HL-60 (cell line): ENCODE measurements at places on chromosomes 4 and X.

DNA sequence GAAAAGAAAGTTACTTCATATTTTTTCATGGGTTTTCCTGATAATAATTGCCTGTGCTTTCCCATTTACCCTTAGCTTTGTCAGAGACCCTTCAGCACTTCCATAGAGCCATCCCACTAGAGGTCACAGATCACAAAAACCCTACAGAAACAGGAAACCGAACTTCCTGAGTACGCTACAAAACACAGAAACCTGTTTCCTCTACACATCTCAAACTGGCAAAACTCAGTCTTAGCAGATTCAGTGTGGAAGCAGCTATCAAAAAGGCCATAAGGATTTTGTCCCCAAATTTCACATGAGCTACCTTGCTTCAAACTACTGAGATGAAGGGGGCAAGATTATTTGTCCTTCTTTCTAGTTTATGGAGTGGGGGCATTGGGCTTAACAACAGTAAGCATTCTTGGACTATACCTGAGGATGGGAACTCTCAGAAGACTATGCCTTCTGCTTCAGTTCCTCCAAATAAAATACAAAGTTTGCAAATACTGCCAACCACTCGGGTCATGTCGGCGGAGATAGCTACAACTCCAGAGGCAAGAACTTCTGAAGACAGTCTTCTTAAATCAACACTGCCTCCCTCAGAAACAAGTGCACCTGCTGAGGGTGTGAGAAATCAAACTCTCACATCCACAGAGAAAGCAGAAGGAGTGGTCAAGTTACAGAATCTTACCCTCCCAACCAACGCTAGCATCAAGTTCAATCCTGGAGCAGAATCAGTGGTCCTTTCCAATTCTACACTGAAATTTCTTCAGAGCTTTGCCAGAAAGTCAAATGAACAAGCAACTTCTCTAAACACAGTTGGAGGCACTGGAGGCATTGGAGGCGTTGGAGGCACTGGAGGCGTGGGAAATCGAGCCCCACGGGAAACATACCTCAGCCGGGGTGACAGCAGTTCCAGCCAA, at the start of gene MMRN1:
MMRN1 (plus strand) TSS at position 206 of the 902 bp plus-strand sequence; CDS start at position 324, 118 bp downstream.
- no peak for DNase-seq

DNA sequence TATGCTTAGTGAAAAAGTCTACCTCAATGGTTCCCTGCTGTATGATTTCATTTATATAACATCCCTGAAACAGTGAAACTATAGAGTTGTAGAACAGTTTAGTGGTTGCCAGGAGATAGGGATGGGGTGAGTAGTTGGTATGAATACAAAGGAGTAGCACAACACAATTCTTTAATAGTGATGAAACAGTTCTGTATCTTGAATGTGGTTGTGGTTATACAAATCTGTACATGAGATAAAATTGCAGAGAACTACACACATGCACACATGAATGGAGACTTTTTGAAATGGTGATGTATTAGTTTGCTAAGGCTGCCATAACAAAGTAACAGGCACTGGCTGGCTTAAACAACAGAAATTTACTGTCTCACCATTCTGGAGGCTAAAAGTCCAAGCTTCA, 677.1 kb downstream of the ADGRL3 start:
- DNase-seq = no peak

DNA sequence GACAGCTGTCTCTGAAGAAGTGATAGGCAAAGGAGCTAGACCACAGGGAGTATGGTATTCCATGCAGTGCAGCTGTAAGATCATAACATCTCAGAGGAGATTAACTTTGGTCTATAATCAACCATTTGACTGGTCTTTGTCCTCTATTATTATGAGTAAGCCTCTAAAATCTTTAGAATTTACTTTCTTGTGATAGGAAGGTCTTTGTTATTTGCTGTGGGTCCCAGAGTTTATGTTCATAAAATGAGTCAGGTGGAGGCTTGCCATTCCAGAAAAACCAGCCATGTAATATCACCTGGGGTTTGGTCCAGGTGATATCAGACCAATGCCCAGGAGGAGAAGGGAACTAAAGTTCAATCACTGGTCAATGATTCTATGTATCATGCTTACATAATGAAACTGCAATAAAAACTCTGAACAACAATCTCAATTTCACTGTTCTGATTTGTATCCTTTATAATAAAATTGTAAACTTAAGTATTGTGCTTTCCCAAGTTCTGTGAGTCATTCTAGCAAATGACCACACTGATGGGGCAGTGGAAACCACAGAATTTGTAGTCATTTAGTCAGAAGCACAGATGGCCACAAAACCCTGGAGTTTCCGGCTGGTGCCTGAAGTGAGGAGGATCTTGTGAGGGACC, 239.6 kb upstream of the TRAM1L1 start:
- no peak for DNase-seq

- no peak for DNase-seq
Measured at GRCh38 chr4:74886484-74886883, 46.4 kb upstream of the PARM1 start.

DNA sequence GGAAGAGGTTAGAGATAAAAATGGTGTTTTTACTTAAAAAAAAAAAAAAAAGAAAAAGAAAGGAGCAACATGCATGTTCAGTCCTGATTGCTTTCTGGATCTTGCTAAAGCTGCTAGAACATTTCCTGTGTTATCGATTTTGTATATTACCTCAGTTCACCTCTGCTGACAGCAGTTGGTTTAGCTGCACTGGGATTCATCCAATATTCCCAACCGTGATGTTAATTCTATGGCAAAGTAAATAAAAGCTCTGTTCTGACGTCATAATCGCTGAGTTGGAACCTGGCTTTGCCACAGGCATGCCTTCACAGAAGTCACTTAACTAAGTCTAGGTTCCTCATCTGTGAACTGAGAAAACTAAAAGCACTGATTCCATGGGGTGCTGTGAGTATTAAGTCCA, 90.7 kb upstream of the SORBS2 start:
- no peak for DNase-seq

- no peak for DNase-seq
Measured at GRCh38 chrX:54116391-54116790, 66.7 kb downstream of the FAM120C start.

GRCh38 chrX:8721536-8721935, 10.4 kb downstream of the ANOS1 start:
- DNase-seq = no peak

- no peak for DNase-seq
Measured at GRCh38 chrX:132493095-132493494, 4.3 kb upstream of the MBNL3 start.

DNA sequence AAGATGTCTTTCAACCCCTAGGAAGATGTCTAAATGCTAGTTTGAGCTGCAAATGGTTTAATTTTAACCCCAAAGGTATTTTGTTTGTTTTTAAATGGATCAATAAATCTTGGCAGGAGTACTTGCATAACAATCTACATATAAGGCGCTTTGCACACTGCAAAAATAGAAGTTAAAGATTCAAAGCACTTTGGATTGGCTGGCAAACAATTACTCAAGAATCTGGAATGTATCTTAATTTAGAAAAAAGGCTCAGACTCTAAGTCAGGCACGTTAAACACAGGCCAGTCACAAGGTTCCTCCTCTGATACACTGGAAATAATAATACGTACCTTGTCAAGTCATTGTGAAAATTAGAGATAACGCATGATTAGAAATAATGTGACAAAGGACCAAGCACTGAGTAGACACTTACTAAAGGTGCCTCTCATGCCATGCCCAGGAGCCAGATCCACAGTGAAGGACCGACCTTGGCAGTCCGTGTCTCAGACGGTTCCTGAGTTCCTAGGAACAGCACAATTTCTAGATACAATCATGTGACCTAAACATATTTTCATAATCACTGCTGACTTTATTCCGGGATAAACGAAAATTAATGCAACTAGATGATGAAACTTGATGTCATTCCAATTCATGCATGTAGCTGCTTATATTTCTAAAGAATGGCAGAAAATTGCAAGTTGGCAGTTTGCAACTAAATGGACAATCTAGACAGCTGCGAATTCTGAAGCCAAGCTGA, 49.6 kb downstream of the PROM1 start:
- no peak for DNase-seq

GRCh38 chr4:108148316-108148715, 20.4 kb downstream of the LEF1 start:
- no peak for DNase-seq

DNA sequence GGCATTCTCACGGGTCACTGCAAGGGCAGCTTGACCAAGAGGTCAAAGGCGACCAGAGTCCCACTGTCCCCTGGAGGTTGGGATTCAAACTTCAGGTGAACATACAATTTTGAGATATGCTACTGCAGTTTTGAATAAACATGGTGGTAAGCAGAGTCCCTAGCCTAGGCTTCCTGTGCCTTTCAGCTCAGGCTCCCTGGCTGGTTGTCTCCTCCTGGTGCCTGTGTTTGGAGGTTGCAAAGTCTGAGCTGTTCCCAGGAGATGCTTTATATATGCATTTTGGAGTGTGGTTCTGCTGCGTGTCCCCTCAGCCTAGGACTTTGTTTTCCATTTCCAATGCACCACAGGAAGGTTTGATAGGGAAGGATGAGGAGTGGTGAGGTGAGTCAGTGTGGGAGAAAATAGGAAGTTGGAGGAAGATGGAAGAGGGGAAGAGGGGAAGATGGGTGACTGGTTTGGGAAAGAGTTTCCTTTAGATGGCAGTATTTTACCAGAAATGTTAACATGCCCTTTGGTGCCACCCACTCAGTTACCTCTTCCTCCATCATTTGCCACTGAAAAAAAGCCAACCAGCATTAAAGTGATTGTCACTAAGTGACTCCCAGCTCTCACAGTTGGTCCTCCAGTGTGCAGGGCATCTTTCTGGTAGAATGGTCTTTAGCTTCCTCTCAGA, 211.7 kb upstream of the AGTR2 start:
- no peak for DNase-seq

GRCh38 chrX:137033774-137034507, at the start of gene GPR101:
TSS of gene GPR101 (minus strand) at chrX:137033995. CDS start at chrX:137031674, 2,321 bp downstream.
- no peak for DNase-seq

DNA sequence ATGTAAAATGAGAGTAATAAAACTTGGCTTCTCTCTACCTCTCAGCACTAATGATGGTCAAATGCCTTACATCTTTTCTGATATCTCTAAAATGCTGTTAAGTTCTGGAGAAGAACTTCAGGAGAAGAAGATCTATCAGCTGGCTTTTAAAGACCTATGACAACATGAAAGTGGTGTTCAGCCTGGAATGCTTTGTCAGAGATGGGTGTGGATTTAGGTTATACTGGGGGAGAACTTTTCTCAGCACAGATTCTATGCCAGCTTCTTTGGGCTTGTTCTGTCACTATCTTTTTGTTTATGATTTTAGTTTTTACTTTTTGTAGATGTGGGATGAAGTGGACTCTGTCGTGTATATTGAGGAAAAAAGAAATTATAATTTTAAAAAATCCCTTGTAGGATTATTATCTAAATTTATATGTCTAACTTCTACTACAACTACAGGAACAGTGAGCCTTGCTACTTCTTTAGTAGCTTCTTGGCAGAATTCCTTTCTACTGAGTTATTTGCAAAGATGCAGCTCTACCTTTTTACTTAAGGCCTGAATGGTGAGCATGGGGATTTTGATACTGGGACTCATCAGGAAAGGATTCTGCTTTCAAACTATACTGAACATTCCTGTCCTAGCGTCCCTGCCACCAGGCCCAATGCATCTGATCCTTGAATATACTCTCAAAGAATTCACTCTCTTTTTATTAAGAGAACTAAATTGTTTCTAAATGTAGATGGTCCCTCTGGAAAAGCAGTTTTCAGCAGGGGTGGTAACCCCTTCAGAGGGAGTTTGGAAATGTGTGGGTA, 19.6 kb downstream of the CYP2U1 start:
- no peak for DNase-seq

GRCh38 chr4:21946858-21947257, 1.7 kb downstream of the KCNIP4 start:
- no peak for DNase-seq

DNA sequence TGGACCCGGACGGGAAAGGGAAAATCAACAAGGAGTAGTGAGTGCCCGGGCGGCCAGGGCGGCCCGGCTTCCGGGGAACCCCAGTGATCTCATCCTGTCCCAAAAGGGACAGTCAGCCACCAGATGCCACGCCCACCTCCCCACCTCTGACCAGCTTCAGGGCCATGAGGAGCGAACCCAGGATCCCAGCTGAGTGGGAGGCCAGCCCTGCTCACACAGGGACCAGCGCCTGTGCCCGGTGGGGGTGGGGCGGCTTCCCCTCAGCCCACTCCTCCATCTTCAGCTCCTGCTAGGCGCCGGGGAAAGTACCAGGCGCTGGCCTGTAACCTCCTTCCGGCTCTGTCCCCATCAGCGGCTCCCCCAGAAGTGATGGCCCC, 6.2 kb downstream of the MYL5 start:
- DNase-seq = no peak

DNA sequence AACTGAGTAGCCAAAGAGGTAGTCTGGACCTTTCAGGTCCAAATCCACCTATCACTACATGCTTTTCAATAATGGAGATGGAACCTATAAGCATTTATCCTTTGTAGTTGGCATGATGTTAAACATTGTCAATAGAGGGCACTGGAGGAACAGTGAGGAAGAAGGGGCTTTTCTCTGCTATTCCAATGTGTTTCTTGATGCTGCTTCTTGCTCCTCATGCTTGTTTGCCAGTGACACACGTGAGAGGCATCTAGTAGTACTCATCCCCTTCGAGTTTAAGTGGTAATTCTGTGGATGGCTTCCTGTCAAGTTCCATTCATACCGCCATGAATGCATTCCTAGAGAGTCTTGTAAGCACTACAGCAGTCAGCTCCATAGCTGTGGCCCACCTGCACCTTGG, 84.0 kb downstream of the NAA11 start:
- DNase-seq = peak; percentile 28

DNA sequence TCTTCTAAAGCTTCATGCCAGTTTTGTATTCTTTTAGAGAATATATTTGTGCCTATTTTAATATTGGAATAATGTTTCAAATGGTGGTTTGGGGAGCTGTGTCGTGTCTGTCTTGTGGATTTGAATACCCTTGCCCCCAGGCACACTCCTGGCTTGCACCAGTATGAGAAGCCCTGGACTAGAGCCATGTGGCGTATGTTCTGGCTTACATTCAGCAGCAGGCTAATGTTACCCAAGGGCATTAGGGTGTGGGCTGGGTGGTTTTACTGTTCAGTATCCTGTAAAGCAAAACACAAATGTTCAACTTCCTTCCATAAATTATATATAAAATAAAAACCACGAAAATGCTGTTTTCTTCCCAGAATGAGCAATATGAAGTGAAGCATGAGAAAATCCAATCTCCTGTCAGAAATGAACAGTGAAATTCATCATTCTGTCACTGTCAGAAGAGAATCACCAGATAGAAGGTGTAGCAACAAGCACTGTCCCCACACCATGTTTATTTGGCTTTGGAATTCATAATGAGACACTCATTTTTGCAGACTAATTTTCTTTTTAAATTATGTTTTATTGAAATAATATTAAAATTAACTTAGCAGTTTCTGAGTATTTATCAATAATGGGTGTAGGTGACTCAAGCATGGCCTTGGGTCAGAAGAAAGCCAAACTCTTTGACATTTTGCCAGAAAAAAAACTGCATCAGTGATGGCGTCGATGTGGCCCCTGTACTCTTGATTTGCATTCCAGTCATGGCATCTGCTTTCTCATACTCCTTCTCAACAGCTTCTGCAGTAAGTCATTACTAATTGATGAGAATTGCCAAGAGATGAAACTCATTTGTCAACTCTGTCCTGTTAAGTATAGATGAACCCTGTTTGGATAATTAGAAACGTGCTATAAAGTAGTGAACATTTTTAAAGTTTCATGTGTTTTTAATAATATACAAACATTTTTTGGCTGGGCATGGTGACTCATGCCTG, 43.8 kb downstream of the WWC2 start:
- DNase-seq = no peak

- no peak for DNase-seq
Measured at GRCh38 chr4:171896426-171896825, 83.2 kb downstream of the GALNTL6 start.

- DNase-seq = no peak
Measured at GRCh38 chr4:15132739-15133138, 130.5 kb downstream of the CPEB2 start.
